Activated effector memory CD4-positive, alpha-beta T cell treated with Interleukin-2 at 50 U/mL for 16 hours (primary cell): ENCODE measurements at places on chromosomes 16 and 17.

GRCh38 chr17:67253384-67253783 is 8.4 kb upstream of the HELZ start:
- DNase-seq, result no peak

- DNase-seq, result no peak
Observed at GRCh38 chr17:2222301-2222700, 81.3 kb downstream of the SMG6 start.

DNA sequence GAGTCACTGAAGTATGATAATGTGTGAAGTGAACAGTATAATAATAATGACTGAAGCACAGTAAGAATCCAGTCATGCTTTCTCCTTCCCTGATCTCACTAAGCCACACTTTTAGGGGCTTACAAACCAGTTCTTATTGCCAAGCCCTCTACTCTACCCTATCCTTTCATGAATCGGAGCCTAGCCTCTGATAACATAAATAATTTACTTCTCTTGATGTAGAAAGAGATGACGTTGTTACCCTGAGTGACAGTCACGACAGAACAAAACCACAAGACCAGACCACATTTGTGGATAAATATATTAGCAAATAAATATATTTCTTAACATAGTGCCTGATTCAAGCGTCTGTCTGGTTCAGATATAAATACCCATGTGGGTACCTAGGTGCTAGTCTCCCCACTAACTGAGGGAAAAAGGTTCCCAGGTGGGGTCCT is 1.4 kb upstream of the SUPT4H1 start:
- no peak for DNase-seq

DNA sequence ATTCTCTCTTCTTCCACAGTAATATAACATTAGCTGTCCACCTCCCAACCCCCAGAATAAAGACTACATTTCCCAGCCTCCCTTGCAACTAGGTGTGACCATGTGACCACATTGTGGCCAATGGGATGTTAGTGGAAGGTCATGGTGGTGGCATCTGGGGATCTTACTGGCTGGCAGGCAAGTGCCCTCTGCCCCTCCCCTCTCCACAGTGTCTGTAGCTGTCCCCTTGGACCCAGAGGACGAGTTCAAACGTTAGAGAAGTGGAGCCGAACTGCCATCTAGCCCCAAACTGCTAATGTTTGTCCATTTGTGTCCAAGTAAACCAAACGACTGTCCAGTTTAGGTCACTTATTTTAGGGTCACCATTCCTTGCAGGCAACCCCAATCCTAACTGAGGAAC is 26.6 kb upstream of the KCNG4 start:
- no peak for DNase-seq

DNA sequence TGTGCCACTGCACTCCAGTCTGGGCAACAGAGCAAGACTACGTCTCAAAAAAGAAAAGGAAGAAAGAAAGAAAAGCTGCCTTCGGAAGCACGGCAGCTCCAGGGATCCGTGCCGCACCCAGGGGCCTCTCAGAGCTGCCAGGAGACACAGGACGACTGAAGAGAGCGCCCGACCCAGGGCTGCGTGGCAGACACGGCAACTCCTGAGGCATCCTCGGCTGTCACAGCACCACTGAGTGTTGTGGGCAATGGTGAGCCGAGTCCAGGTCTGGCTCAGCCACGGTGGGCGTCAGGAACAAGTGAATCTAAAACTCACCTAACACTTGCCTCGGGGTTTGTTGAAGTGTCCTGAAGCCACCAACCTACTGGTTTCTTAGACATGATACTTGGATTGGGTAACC is 28.8 kb downstream of the PDIA2 start:
- no peak for DNase-seq

DNA sequence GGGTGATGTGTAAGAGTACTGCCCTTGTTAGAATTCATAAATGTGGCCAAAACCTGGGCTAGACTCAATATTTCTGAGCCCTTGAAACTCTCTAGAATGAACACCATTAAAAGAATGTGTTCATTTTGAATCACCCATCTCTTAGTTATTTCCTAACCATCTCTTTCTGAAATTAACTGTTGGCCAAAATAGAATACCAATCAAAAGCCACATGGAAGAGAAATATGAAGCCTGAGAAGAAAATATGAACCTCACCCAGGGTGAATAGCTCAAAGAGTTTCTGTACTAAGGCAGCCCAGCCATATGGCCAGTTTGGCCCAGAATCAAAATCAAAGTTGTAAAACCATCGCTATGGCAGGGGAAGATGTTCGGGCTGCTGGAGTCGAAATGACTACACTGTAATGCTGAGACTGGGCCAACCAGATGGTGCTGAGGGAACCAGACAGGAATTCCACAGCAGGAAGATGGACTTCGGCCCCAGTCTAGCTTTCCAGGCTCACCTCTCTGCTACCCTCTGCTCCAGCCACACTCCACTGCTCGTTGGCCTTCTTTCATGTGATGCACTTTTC is 154.3 kb upstream of the ZFHX3 start:
- DNase-seq, result no peak

DNA sequence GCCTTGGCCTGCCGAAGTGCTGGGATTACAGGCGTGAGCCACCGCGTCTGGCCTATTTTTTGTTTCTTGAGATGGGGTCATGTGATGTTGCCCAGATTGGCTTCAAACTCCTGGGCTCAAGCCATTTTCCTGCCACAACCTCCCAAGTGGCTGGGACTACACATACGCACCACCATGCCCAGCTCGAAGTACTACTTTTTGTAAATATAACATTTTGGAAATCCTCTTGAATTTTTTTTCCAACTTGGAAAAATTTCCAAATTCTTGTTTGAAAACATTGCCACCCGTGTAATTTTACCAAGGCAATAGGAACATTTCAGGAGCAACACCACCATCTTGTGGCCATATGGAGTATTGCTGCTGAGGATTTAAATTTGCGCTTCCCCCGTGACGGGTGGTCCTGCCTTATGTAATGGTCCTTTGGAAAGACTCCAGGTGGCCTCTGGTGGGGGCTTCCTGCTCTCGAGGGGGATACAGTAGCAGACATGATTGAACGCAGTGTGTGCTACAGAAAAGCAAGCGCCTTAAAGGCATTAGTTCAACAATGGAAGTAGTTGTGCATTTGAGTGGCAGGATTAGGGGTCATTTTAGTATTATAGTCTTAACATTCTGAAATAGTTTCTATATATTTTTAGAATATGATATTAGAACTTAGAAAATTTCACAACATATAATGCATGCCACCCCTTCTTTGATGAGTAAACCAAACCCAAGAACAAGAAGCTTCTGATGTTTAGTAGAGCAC is 8.0 kb downstream of the FLYWCH1 start:
- DNase-seq, result peak; percentile 32

GRCh38 chr16:80654094-80654862 is 113.5 kb downstream of the DYNLRB2 start:
- no peak for DNase-seq

GRCh38 chr17:5558815-5559785 is 25.2 kb downstream of the NLRP1 start:
- no peak for DNase-seq

GRCh38 chr16:15653227-15653626 is 3.2 kb downstream of the NDE1 start:
- DNase-seq, result no peak

DNA sequence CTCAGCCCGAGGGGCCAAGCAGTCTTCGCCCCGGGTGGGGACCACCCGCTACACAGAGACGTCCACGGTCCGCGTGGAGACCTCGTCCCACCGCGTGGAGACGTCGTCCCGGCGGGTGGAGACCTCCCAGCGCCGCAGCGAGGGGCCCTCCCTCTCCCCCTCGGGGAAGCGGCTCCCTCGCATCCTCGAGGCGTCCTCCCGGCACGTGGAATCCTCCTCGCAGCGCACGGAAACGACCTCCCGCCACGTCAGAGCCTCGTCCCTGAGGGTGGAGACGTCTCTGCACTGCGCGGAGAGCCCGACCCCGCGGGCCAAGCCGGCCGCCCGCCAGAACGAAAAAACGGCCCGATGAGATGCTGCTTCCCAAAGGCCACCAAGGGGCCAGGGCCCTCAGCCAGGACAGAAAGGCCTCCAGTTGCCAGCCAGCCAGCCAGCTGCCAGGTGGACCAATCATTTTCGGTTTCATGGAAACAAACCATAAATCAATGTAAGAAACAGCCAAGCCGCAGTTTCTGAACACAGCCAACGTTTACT is 424 bp downstream of the C17orf100 start:
- DNase-seq, result no peak

DNA sequence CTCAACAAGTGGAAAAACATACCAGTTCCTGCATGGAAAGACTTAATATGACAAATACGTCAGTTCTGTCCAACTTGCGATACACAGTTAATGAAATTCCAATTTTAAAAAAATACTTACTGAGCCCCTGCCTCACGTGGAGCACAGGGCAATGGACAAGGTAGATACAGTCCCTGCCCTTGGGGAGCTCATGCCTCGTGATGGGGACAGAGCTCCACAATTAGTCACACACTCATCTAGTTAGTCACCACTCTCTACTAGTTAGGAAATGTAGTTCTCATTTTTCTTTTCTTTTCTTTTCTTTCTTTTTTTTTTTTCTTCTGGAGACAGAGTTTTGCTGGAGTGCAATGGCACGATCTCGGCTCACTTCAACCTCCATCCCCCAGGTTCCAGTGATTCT is 74.7 kb upstream of the CDH5 start:
- no peak for DNase-seq

DNA sequence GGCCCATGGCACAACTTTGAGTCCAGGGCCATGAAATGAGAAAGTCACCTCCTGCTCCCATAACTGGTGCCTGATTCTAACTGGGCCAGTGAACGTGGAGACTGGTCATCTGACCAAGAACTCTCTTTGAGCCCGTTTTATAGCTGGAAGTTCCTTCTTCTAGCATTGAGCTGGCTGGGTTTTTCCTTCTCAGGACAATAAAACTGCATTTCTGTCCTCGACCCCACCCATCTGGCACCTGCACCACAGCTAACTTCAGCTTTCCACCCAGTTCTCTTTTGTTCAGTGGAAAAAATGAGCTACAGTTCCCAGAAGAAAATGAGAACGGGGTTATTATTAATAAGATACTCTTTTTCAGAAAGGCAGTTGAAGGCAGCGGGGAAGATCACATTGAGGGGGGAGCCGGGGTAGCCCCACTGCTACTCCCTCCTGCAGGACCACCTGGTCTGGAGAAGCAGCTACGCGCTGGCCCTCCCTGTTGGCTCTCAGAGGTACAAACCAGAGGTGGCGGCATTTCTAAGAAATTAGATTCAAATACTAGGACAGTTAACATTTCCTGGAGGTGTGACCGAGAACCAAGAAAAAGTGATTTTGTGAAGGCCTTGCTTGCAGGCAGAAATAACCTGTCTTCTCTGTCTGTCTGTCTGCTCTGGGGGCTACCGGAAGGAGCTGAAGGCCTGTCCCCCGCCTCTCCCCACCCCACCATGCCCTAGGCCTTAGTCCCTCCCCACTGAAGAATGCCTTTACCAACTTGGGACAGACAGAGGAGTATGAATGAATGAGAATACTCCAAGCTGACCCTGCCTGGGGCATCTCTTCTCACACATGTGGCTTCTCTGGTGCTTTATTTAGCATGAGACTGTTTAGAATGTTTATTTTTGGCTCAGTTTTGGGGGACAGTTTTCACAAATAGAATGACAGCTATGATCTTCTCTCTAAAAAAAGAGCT is 123.9 kb downstream of the XYLT1 start:
- DNase-seq, result no peak

DNA sequence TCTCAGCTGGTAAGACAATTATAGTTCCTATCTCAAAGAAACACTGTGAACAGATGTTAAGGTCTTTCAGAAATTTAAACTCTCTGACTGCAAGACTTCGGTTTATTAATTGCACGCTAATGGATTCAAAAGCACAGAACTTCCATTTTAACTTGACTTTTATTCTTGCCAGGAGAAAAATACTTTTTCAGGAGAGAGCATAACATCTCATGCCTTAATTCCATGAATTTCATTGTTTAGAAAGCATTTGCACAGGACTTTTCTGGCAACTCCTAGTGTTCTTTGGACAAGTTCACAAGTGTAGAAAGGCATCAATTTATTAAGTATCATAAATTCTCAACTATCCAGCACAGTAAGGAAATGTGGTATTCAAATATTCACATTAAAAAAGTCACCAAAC is 22.4 kb downstream of the STX8 start:
- DNase-seq, result no peak

GRCh38 chr16:73054498-73054812 is 6.5 kb upstream of the ZFHX3 start:
- no peak for DNase-seq

DNA sequence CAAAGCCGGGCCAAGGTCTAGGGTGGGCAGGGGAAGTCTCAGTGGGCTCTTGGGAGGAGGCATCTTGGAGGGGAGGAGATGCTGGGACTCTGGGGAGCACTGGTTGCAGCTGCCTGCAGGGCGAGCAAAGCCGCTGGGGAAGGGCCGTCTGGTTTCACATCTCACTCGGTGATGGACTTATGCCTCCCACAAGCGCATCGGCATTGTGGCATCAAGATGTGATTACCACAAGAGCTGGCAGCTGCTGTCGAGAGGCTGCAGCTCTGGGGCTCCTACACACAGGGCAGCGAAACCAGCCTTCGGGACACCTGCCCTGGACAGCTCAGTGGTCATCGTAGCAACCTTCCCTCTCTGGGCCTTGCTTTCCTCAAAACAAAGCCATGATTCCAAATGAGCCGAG is 3.1 kb upstream of the KCNJ12 start:
- no peak for DNase-seq

GRCh38 chr17:77959126-77959925 is 823 bp downstream of the TNRC6C start:
- peak; percentile 19 for DNase-seq

DNA sequence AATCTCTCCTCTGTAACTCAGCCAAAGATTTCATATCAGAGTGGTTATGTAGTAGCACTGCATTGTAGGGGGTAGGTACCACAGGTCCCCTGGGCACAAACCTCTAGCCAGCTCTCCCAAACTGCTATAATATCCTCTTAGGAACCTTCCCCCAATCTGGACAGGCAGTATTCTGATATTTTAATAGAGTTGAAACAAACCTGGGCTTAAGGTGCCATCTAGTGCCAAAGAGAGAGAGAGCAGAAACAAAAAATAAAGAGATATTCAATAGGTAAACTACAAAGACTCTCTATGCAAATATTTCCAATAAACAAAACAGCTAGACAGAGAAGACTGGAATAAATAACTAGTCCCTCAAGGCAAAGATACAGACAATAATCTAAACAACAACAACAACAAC is 1070.0 kb downstream of the CDH11 start:
- DNase-seq, result no peak

- DNase-seq, result no peak
Observed at GRCh38 chr16:62821824-62822223, 785.6 kb upstream of the CDH8 start.

DNA sequence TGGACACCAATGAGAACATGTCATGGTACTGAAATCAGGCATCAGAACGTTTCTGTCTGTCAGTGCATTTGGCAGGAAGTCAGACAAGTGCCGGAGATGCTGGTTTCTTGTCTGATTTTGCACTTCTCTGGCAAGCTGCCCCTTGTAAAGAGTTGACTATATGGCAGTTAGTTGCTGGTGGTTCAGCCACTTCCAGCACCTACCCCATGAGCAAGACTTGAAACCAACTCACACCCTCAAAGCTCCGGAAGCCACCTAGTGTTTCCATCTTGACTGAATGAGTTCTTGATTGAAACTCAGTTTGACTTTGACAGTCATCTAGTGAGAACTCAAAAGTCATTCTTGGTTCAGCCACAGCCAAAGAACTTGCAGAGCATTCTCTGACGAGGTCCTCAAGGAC is 225.1 kb downstream of the SPECC1 start:
- DNase-seq, result peak; percentile 9
